ENCODE measurements at places on chromosomes 5 and 9. TPM values are rescaled to one million over a fixed set of nuclear protein-coding genes. Genes with fewer than 3 reads are reported as not detected.

HTR4 gene
- not detected for total RNA-seq

CTXN3 gene
- total RNA-seq = not detected

PCA3 gene
- total RNA-seq = not detected

OTP gene
- total RNA-seq = not detected

DMRT3 gene
- total RNA-seq = not detected

ANKRD31 gene
- 0.13 TPM for total RNA-seq

DNA sequence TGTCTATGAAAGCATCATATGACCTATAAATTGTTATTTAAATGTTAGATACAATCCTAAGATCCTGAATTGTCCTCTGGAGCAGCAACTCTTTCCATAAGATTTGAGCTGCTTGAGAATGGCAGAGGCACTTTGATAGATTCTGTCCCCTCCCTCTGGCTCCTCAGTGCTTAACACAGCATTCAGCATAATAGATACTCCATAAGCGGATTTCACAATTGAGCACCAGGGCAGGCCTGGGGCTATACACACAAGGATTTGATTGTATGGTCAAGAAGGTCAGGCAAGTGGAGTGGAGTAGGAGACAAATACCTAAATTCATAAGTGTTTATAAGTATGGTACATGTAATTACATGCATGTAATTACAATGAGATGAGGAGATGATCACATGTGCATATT is 96.3 kb downstream of the FOXD1 start:
- no peak for DNase-seq

DNA sequence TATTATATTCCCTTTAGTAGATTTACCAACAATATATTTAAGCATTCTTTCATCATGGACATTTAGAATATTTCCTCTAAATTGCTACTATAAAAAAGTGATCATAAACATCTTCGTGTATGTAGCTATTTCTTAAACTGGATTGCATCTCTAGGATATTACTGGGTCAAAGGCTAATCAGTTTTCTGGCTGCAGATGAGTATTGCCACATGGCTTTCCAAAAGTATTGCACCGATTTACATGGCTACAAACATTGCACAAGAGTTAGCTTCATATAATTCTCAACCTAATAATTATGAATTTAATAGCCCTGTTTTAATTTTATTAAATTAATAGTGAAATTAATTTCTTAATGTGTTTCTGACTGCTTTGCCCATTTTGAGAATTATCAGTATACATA is 183.4 kb downstream of the DMRT2 start:
- no peak for DNase-seq

DNA sequence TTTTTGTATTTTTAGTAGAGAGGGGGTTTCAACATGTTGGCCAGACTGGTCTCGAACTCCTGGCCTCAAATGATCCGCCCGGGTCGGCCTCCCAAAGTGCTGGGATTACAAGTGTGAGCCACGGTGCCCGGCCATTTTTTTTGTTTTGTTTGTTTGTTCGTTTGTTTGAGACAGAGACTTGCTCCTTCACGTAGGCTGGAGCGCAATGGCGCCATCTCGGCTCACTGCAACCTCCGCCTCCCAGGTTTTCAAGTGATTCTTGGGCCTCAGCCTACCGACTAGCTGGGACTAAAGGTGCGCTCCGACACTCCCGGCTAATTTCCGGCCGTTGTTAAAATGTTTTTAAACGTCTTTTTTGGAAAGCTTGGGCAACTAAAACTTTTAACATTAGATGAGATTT is 54.0 kb downstream of the SHOC1 start:
- no peak for DNase-seq

- DNase-seq = no peak
Observed at GRCh38 chr5:3261081-3261480, 334.6 kb upstream of the IRX1 start.

GRCh38 chr5:6308683-6309082 is 69.7 kb downstream of the MED10 start:
- no peak for DNase-seq

DNA sequence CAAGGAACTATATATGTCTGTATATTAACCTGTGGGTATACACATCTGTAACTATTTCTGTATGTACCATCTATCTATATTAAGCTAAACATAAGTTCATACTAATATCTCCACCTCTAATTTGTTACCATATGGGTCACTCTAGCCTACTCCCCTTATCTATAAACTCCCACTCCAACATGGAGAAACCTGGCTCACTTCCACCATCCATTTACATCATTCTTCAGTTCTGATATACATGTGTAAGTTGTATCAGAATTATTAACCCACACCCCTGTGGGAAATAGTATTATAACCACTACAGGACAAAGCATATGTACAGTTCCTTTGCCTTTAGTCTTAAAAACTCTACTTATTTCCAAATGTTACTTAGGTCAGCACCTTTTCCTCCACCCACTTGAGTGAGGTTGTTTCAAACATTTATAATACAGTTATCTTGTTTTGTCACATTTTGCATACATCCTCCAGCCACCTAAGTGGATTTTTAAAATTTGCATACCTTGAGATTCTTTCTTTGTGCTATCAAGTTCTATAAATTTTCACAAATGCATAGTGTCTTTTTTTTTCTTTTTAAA is 10.6 kb downstream of the NDFIP1 start:
- DNase-seq = no peak

DNA sequence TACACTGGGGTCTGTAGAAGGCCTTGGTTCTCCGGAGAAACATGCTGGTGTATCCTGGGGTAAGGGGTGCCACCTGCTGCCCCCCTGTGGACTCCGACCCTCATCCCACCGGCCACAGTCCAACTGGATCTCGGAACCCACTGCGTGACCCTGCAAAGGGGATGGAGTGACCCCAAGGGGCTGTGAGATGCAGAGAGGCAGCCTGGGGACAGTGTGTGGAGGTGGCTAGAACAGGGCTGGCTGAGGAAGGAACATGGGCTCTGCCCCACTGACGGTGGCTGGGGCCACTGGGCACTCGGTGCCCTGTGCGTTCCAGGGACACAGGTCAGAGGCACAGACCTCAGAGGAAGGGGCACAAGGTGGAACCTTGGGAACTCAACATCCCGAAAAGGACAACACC is 2.3 kb downstream of the NACC2 start:
- no peak for DNase-seq

DNA sequence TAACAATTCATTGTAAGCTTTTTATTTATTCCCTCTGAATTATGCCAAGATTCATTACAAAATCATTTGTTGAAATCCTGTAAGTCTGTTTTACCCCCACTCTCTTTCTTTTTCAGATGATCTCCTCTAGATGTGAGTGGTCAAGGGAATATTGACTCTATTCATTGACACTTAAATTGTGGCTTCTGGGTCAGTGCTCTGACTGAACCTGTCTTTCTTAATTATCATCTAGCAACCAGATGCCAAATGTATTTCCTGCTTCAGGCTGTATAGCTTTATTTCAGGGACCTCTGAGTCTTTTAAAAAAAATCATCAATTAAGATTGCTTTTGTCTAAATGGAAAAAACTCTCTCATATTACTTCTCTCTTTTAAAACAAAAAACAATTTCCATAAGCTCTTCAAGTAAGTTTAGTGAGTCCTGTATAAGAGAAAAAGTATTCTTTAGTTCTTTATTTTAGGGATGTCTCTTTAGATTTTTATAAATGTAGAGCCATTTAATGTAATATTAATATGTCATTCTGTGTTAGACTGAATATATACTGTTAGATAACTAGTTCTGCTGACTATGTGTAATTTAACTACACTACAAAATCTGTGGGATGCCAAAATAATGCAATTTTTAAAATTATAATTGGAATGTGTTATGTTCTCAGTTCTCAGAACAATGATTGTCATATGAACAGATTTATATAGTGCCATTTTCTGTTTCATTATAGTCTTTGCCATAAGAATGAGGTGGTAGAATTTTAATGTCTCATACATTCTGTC is 645.8 kb upstream of the EDIL3 start:
- DNase-seq = no peak

Data from OCI-LY7 (cell line).